ENCODE measurements at places on chromosomes 5 and 9. TPM values are rescaled to one million over a fixed set of nuclear protein-coding genes. Genes with fewer than 3 reads are reported as not detected.

The LCP2 gene
- total RNA-seq = not detected

The FOXD4L6 gene
- not detected for total RNA-seq

The GCNT4 gene
- 0.46 TPM for total RNA-seq

The ARHGEF39 gene
- total RNA-seq = 17.0 TPM

The PCDHAC1 gene
- 1.9 TPM for total RNA-seq

The SPATA31C1 gene
- not detected for total RNA-seq

The OCLN gene
- total RNA-seq = 11.7 TPM

The DBH gene
- not detected for total RNA-seq

The EIF4E1B gene
- not detected for total RNA-seq

The NR6A1 gene
- 1.7 TPM for total RNA-seq

The GNG10 gene
- total RNA-seq = 68.8 TPM

The ZNF354C gene
- 0.78 TPM for total RNA-seq

The C9orf50 gene
- not detected for total RNA-seq

The TSLP gene
- total RNA-seq = not detected

The FXN gene
- total RNA-seq = 33.0 TPM

The UBE2QL1 gene
- 0.15 TPM for total RNA-seq

The PKD2L2 gene
- total RNA-seq = not detected

The SPINK13 gene
- total RNA-seq = not detected

The DDX31 gene
- 29.0 TPM for total RNA-seq

The HTR1A gene
- total RNA-seq = not detected

The POLR3G gene
- total RNA-seq = 14.5 TPM

The PCDHAC2 gene
- 3.5 TPM for total RNA-seq

The CTNND2 gene
- total RNA-seq = not detected

The PCDHB4 gene
- 0.05 TPM for total RNA-seq

The LHX2 gene
- total RNA-seq = 5.5 TPM

The STPG3 gene
- total RNA-seq = not detected

The LCN1 gene
- not detected for total RNA-seq

The EQTN gene
- not detected for total RNA-seq

The PCA3 gene
- total RNA-seq = not detected

The CCNO gene
- 10.4 TPM for total RNA-seq

The GNA14 gene
- total RNA-seq = not detected

The TMED9 gene
- total RNA-seq = 278 TPM

The LURAP1L gene
- 14.6 TPM for total RNA-seq

The SPOCK1 gene
- total RNA-seq = 21.8 TPM

The GKAP1 gene
- 5.4 TPM for total RNA-seq

The ST6GALNAC4 gene
- total RNA-seq = 21.5 TPM

The ADGRD2 gene
- not detected for total RNA-seq

The ACOT12 gene
- not detected for total RNA-seq

The PCDHGA4 gene
- 0.19 TPM for total RNA-seq

The ROPN1L gene
- 2.0 TPM for total RNA-seq

The SPATA31D1 gene
- not detected for total RNA-seq

The THG1L gene
- total RNA-seq = 29.9 TPM
